Neural crest cell (in vitro differentiated cells): ENCODE measurements at places on chromosomes 3 and 15. TPM values are rescaled to one million over a fixed set of nuclear protein-coding genes. Genes with fewer than 3 reads are reported as not detected.

DNA sequence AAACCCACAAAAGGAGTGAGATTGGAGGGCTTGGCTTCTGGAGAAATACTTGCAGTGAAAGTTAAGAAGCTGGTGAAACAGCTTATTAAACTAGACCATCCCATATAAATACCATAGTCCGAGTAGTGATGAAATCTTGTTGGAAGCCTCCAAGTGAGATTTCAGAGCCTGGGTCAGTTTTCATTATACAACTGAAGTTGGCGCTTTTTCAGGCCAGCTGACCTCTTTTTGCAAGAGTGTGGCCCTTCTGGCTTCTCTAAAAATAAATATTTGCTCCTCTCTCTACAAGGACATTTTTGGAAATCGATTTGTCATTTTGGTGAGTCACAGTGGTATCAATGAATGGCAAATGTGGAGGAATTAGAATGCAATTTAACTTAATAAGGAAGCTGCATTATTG is 51.2 kb upstream of the THRB start:
- H3K27ac ChIP-seq = no peak overlapping the region
- H3K4me3 ChIP-seq = no peak overlapping the region
- no peaks in the 10 kb centered on the region for H3K27me3 ChIP-seq
- no peaks in the 10 kb centered on the region for H3K4me1 ChIP-seq
- H3K36me3 ChIP-seq = no peaks in the 10 kb centered on the region
- DNase-seq = no peak

DNA sequence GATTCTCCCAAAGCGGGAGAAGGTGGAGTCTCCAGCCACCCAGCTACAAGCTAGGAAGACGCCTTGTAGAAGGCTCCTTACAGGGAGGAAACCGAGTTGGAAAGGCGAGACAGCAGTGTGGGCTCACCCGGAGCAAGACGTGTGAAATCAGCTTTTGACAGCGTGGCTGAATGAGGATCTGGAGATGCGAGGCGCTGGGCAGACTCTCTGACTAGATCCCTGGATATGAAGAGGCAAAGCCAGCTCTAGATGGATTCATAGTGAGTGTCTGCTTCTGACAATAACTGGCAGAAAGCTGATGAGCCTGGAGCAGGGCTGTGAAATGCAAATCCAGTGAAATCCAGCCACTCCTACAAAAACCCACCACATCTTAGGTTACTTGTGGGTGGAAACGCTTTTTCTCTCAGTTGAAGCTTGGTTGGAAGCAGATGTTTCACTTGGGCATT is 41.0 kb downstream of the GOLGA6A start:
- no peak for DNase-seq
- peaks cover 3% of the 10 kb centered on the region for H3K36me3 ChIP-seq
- H3K27ac ChIP-seq = no peak overlapping the region
- H3K4me1 ChIP-seq = peaks cover 15% of the 10 kb centered on the region

DNA sequence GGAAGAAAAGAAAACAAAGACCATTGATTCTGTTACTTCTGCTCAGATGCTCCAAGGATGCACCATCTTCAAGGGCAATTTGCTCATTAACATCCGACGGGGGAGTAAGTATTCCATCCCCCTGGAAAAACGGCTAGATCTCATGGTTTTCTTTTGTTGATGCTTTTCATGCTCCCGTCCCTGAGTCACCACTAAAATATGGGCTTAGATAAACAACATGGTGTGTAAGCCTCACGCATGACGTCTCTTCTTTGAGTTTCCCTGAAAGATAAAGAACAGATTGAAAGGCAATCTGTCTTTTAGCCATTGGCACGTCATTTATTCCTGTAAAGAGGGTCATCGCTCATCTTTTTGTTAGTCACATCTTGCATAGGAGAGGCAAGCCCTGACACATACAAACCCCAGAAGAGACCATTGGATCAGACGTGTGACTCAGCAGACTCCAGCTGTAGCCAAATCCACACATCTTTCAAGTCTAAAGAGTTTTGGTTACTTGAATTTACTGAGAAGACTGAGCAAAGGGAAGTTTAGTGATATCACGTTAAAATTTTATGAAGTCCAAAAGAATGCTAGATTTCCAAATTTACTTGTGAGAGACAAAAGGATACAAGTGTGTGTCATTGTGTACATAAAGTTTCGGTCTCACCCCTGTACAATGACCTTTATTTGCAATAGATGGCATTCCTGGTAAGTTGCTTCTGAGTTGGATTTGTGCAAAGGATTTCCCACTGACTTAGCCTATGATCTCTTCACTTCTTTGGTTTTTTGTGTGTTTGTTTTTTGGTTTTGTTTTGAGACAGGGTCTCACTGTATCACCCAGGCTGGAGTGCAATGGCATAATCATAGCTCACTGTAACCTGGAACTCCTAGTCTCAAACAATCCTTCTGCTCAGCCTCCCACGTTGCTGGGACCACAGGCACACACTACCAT is 110.5 kb downstream of the PGPEP1L start:
- peaks cover 9% of the 10 kb centered on the region for H3K36me3 ChIP-seq
- DNase-seq = no peak
- peak overlapping the region; percentile 3 for H3K4me3 ChIP-seq

Gene NOP10
- 181 and 191 TPM in 2 replicates for total RNA-seq

- no peak overlapping the region for H3K27ac ChIP-seq
- H3K4me3 ChIP-seq = no peak overlapping the region
- H3K27me3 ChIP-seq = peaks cover 2% of the 10 kb centered on the region
- no peaks in the 10 kb centered on the region for H3K36me3 ChIP-seq
- DNase-seq = no peak
Observed at GRCh38 chr3:157111518-157111917, 48.4 kb downstream of the CCNL1 start.
